ENCODE measurements at places on chromosomes 1 and 21.

DNA sequence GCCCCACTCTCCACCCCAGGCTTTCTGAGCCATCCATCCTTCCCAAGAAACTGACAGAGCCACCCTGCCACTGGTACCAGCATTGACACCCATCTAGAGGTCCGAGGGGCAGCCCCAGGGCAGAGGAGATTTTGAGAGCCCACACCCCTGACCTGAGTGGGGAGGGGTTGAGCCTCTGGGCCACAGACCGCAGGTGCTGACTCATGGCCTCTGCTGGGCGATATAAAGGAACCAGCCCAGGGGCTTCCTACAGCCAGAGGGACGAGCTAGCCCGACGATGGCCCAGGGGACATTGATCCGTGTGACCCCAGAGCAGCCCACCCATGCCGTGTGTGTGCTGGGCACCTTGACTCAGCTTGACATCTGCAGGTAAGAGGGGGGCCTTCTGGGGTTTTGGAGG is at the start of gene PADI4:
TSS of gene PADI4 (plus strand) at position 252 of the 400 bp plus-strand sequence. CDS start at position 278, 26 bp downstream.
- no peak for DNase-seq

GRCh38 chr1:33972676-33973395 is 109.0 kb downstream of the HMGB4 start:
- DNase-seq: no peak

GRCh38 chr1:171792656-171793369 is 11.4 kb downstream of the METTL13 start:
- DNase-seq: no peak

DNA sequence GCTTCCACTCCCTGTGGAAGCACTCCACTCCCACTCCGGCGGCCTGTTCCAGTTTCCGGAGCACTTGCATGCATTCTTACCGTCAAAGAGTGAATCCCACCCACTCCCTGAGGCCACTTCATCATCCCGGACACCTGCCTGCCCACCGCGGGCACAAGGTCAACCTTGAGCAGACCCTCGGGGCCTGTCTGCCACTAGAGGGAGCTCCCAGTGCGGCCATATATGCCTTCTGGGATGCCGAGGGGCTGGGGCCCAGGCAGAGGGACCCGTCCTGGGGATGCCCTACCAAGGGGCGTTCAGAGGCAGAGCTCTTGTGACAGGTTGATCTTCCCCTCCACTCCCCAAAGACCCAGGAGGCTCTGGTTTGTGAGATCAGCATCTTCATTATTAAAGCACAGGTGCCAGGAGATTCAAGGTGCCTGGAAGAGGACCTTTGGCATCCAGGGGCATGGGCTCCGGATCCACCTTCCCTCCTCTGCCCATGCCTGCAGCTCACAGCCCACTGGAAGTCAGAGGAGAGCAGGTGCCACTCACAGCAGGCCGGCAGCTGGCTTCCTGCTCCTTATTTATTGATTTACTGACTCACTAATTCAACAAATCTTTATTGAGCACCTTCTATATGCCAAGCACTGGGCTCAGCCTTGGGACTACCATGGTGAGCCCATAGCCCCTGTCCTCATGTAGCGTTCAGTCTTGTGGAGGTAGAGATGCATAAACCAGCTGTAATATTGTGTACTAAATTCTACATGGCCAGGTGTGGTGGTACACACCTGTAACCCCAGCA is 47.3 kb downstream of the UBIAD1 start:
- no peak for DNase-seq

- DNase-seq: no peak
Measured at GRCh38 chr1:152960452-152961044, 9.9 kb upstream of the SPRR4 start.

- no peak for DNase-seq
Measured at GRCh38 chr1:47323599-47324031, 9.7 kb upstream of the STIL start.

DNA sequence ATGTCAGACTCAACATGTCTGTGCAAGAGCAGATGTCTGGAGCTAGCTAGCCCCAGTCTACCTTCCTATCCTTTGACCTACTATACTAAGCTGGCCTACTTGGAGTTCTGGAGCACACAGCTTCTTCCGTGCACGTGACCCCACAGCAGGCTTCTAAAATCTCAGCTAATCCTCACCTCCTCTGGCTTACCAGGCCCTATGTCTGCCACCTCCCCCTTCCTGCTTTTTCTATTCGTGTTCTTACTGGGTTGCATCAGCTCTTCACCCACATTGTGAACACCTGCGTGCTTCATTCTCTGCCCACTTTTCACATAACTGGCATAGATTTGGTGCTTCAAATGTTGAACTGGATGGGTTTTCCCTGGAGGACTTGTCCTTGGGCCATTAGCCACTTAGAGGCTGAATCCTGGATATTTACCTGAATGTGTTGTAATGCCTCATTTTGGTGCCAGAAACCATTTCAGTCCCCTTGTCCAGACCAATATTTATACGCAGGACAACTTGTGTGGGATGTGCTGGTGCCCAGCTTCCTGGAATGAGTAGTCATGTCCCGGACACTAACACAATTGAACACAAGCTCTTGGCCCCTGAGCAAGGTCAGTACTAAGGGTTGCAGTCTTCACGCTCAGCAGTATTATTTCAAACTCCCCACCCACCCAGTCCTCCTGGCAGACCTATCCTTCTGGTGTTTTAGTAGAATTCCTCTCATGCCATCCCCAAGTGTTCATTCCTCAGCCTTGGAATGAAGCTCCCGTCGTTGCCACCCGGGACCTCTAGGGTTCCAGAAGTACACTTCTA is 24.0 kb downstream of the TENT5C start:
- DNase-seq: no peak

DNA sequence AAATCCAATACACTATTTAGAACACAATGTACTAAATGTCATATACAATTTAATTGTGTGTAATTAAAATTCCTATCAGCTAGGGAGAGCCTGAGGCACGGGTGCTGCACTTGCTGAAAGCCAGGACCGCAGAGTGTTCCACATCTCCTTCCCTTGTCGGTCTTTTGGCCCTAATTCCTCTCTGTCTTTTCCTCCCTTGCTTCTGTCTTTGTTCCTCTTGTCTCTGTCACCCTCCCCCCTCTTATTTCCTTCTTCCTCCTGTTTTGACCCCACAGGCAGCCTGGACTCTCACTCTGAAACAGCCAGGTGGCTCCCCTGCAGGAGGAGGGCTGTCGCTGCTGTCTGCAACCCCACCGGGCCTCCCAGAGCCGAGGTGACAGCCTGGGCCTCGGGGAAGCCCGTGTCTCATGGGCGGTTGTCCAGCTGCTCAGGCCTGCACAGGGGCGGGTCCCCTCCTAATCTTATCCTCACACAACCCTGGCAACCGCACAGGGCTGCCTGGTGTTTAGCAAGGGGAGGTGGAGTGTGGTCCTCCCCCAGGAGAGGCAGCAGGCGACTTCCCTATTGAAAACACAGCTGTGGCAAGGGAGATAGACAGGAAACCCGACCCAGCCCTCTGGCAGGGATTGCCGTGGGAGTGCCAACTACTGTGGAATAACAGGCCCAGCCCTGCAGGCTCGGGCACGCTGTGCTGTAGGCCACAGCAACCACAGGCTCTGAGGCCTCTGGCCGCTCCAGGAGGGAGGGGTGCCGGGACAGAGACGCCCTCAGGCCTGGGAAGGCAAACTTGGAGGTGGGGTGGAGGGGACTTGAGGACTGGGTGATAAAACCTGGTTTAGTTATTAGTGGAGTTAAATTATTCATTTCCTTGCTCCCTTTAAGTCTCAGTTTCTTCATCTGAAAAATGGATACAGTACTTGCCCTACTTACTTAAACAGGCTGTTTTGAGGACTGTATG is 68.8 kb upstream of the WDR26 start:
- DNase-seq: peak; percentile 83

- DNase-seq: no peak
Measured at GRCh38 chr1:156884560-156885184, 8.8 kb upstream of the PEAR1 start.

GRCh38 chr1:15423355-15424077 is 13.8 kb downstream of the EFHD2 start:
- DNase-seq: no peak

DNA sequence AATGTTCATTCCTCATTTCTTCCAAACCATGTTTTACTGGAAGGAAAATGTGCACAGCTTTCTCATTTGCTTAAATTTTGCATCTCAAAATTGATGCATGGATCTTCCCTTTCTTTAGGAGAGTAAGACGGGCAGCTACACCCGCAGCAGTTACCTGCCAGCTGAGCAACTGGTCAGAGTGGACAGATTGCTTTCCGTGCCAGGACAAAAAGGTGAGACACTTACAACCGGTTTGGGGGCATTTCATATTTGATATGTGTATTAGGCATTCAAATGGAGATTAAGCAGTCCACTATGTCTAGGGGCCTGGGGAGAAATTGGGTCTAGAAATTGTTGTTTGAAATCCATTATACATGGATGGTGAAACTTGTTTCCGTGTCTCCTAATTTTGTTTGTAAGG is 12.9 kb downstream of the C8A start:
- DNase-seq: no peak

DNA sequence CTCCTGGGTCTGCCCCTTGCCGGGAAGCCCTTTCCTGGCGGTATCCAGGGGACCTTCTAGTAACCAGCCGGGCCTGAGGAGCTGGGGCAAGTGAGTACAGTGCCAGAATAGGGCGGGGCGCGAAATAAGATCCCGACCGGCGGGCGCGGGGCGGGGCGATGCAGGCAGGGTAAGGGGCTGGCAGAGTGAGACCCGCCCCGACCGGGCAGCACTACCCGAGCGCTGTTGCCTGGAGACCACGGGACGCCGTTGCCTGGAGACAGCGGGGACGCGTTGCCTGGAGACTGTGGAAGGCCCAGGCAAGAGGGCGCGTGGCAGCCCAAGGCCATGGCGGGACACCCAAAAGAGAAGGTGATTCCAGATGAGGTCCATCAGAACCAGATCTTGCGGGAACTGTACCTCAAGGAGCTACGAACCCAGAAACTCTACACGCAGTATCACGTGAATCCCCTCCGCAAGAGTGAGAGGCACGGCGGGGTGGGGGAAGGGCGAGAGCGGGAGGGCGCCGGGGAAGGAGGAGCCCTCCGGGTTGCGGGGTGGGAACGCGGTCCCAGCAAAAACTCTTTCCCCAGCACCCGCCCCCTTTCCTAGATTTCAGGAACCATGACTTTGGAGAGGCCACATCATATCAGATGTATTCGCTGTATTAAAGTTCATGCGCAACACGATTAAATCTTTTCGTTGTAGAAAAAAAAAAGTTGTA is 24.3 kb downstream of the EBNA1BP2 start:
- DNase-seq: peak; percentile 86

GRCh38 chr1:228081578-228082213 is 812 bp upstream of the ARF1 start:
- DNase-seq: no peak

DNA sequence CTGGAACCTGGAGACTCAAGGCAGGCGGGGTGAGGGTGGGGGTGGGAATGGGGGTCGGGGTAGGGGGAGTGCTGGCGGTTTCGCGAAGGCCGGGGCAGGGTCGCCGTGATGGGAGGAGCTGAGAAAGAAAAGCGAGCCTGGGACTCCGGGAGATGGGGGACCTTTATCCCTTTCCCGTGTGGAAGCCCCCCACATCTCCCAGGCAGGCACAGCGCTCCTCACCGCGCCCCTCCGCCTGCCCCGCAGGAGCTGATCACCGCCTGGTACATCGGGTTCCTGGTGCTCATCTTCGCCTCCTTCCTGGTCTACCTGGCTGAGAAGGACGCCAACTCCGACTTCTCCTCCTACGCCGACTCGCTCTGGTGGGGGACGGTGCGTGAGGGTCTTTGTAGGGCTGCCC is 35.5 kb downstream of the KCNQ4 start:
- no peak for DNase-seq

DNA sequence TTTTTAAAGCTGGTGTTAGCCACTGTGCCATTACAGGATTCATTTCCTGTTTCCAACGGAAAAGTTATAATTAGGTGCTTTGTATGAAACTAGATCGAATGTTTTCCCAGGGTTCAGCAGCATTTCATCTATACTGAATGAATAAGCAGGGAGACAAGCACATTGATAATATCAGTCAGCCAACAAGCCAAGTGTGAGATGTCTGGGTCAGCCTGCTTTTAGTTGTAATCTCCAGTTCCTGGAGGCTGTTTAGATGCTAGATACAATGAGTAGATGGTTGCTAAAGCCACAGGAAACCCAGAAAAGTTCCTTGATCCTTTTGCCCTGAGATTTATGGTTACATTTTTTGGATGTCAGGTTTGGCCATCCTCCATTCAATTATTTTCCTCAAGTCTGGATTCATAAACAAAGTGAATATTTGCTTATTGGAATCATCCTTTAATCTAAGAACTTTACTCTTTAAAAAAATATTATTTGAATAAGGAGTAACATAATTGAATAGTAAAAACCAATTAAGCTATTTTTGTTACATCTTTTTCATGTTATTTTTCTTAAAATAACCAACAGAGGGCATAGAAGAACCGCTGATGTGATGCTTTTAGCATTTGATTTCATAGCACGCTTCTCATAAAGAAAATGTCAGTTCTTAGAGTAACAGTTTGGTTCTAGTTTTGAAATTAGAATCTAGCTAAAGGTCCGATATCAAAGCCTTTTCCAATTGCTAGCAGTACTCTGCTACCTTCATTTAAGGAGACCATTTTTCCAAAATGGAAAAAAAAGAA is 76.6 kb downstream of the HSPA13 start:
- no peak for DNase-seq

DNA sequence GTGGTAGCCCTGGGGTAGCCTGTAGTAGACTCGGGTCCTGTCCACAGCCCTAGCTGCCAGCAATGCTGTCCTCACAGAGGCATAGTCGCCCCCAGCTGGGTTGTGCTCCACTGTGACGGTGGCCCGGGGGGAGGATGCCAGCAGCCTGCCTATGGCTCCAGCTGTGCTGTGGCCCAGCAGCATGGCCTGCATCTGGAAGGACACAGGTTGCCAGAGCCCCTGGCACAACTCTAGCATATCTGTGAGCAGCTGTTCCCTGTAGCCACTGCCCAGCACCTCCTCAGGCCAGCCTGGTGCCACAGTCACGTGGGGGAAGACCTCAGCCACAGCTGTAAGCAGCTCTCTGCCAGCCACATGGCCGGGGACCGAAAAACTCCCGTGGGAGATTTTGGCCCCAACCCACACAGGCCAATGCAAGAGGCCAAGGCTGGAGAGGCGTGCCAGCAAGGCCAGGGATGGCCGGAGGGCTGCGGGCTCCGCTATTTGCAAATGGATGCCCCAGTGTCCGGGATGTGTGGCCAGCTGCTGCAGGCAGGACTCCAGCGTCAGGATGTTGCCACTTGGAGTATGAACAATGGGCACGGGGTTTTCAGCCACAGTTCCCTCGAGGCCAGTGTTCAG is 13.9 kb downstream of the FAM151A start:
- no peak for DNase-seq

- DNase-seq: no peak
Measured at GRCh38 chr1:2641381-2642130, 8.7 kb upstream of the MMEL1 start.

DNA sequence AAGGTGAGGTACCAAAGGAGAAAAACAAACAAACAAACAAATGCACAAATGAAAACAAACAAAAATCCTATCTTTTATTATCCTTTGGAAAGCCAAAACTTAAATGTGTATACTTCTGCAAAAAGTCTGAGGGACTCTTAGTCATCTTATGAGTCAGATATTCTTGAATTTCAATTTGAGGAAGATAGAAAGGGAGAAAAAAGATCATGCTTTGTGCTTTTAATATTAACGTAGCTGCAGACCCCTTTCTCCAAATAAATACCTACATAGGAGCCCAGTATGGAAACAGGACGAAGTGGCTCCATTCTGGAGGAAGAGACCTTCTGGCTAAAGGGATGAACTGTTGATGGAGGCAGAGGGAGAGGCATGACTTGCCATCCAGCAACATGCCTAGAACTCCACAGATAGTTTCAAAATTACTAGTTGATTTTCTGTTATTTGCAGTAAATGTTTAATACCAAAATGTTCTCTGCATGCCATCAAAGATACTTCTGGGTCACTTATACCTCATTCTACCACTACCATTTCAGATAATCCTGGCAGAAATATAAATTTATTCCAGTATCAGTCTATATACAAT is 25.4 kb downstream of the NUP210L start:
- no peak for DNase-seq

Measured in NCI-H2171 (cell line).